ENCODE measurements at places on chromosomes 4 and X. TPM values are rescaled to one million over a fixed set of nuclear protein-coding genes. Genes with fewer than 3 reads are reported as not detected.

AFF2 gene
- 0.09 TPM for total RNA-seq

PAK3 gene
- 0.94 TPM for total RNA-seq

GPM6B gene
- total RNA-seq, result 2.4 TPM

TIGD4 gene
- 0.27 TPM for total RNA-seq

SLC26A1 gene
- total RNA-seq, result not detected

NRK gene
- 0.28 TPM for total RNA-seq

MEPE gene
- not detected for total RNA-seq

GAB1 gene
- total RNA-seq, result 9.4 TPM

ZNF732 gene
- 0.18 TPM for total RNA-seq

ABLIM2 gene
- total RNA-seq, result 0.27 TPM

KANTR gene
- 5.2 TPM for total RNA-seq

LRP2BP gene
- total RNA-seq, result 0.45 TPM

STS gene
- total RNA-seq, result 2.2 TPM

CFAP99 gene
- under 0.01 TPM for total RNA-seq

ELF4 gene
- total RNA-seq, result 12.2 TPM

NMU gene
- 0.72 TPM for total RNA-seq

FMR1NB gene
- total RNA-seq, result not detected

AMMECR1 gene
- total RNA-seq, result 4.9 TPM

ADH5 gene
- total RNA-seq, result 78.5 TPM

HSFX3 gene
- not detected for total RNA-seq

TMEM35A gene
- total RNA-seq, result 1.8 TPM

PDE6B gene
- total RNA-seq, result 3.2 TPM

IQCM gene
- not detected for total RNA-seq

IL9R gene
- not detected for total RNA-seq

MAP7D3 gene
- total RNA-seq, result 14.2 TPM

PCYT1B gene
- total RNA-seq, result under 0.01 TPM

CLGN gene
- 0.09 TPM for total RNA-seq
